OCI-M1 (cell line): ENCODE measurements at places on chromosomes 6 and 20.

DNA sequence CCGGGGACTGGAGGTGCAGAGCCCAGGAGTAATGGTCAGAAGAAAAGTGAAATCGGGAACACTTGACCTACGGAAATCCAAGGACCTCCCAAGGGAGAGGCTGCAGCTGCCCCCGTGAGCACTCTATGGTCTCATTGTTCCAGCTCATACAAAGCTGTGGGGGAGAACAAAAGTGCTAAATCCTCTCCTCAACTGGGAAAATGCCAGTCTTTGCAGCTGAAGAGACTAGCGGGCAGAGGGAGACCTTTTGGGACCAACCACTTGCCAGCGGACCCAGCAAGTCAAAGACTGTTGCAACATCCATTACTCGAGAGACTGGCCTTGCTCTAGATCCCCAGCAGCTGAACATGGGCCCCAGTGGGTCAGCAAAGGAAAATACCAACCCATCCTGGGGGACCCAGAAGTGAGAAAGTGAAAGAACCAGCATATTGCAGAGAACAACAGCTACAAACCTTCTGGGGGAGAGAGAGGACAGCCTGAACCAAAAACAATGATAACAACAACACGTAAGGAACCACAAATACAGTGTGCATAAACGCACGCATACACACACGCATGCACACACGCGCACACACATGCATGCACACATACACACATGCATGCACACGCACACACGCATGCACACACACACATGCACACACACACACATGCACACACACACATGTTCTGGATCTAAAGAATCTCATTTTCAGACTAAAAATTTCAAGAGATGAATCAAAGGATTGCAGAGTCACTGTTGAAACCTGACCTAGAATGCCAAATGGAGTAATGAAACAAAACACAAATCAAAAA lies 24.7 kb upstream of the ELMO2 start:
- no peak for DNase-seq

DNA sequence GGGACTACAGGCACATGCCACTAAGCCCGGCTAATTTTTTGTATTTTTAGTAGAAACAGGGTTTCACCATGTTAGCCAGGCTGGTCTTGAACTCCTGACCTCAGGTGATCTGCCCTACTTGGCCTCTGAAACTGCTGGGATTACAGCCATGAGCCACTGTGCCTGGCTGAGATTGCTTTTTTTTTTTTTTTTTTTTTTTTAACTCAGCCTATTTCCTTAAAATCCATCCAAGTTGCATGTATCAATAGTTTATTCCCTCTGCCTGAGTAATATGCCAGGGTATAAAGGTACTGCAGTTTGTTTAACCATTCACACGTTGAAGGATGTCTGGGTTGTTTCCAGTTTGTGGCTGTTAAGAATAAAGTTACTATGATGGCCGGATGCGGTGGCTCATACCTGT lies 10.7 kb downstream of the SLX4IP start:
- no peak for DNase-seq

DNA sequence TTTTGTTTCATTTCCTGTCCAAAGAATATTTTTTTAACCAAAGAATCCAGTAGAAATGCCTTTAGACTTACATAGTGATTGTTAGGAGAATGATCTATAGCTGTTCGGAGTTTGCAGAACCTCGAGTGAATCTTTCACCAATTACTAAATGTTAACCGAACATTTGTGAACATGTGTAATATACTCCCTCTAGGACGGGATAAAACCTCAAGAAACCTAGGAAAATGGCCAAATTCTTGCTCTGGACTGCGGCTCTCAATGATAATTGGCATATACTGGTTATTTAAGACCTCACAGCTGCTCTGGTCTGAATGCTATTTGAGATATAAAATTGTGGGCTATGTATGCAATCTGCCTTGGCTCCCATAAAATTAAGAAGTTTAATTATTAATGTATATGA lies 137.1 kb downstream of the PACRG start:
- no peak for DNase-seq

DNA sequence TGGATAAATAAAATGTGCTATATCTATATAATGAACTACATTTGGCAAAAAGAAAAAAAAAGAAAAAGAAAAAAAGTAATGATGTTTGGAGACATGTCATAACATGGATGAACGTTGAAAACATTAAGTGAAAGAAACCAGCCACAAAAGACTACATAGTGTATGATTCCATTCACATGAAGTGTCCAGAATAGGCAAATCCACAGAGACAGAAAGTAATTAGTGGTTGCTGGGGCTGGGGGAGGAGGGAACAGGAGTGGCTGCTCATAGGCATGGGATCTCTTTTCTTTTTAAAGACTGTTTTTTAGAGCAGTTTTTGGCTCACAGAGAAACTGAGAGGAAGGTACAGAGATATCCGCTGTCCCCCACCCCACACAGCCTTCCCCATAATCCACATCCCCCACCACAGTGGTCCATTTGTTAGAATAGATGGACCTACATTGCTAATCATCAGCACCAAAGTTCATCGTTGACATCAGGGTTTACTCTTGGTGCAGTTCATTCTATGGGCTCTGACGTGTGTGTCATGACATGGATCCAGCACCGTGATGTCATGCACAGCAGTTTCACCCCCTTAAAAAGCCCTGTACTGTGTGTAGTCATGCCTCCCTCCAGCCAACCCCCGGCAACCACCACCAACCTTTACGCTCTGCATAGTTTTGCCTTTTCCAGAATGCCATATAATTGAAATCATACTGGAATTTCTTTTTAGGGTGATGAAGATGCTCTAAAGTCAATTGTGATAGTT lies 240.9 kb upstream of the RREB1 start:
- DNase-seq, result no peak
